SK-N-SH (cell line): ENCODE measurements at places on chromosomes 16 and 17. TPM values are rescaled to one million over a fixed set of nuclear protein-coding genes. Genes with fewer than 3 reads are reported as not detected.
A peak's percentile ranks its signal among the peaks of the same experiment; 100 is the strongest.

DNA sequence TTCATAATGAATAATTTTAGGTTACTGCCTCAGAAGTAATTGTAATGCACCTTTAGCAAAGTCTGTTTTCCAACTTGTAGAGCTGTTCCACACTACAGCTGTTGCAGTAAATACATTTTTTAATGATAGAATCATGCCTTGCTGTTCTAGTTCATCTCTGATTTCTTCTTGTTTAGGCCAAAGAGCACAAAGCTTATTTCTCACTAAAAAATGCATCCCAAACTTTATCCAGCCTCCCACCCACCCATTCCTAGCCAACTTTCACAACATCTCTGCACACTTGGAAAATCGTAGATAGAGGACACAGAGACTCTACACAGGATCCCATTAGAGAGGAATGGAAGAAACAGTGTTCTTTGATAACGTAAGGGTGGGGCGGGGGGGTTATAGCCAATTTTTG is 252.2 kb upstream of the DYNLRB2 start:
- no peak for DNase-seq

TAC4 gene
- not detected in 2 replicates for polyA plus RNA-seq

ABCC12 gene
- polyA plus RNA-seq, result not detected in 2 replicates

GRCh38 chr16:84648595-84649510 is 542 bp downstream of the KLHL36 start:
- peak; percentile 79 for DNase-seq

DNA sequence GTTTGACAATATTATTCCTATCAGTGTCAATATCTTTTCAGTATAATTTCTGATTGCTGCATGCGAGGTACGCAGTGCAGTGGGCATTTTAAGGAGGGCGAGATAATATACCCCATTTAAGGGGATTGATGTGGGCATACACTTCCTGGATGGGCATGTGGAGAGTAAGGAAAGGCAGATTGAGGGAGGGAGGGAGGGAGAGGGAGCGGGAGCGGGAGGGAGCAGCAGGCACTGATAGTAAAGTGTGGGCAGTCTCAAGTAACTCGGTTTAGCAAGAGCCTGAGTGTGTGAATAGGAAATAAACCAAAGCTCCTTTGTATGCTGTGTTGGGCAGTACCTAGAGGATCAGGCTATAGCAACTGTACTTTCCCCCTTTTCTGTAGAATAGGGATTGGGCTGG is 5.1 kb downstream of the BPTF start:
- peak; percentile 43 for DNase-seq

- no peak for DNase-seq
Measured at GRCh38 chr17:75155191-75155601, 884 bp upstream of the JPT1 start.

- no peak for DNase-seq
Measured at GRCh38 chr16:57113042-57113453, 20.7 kb downstream of the CPNE2 start.

DNA sequence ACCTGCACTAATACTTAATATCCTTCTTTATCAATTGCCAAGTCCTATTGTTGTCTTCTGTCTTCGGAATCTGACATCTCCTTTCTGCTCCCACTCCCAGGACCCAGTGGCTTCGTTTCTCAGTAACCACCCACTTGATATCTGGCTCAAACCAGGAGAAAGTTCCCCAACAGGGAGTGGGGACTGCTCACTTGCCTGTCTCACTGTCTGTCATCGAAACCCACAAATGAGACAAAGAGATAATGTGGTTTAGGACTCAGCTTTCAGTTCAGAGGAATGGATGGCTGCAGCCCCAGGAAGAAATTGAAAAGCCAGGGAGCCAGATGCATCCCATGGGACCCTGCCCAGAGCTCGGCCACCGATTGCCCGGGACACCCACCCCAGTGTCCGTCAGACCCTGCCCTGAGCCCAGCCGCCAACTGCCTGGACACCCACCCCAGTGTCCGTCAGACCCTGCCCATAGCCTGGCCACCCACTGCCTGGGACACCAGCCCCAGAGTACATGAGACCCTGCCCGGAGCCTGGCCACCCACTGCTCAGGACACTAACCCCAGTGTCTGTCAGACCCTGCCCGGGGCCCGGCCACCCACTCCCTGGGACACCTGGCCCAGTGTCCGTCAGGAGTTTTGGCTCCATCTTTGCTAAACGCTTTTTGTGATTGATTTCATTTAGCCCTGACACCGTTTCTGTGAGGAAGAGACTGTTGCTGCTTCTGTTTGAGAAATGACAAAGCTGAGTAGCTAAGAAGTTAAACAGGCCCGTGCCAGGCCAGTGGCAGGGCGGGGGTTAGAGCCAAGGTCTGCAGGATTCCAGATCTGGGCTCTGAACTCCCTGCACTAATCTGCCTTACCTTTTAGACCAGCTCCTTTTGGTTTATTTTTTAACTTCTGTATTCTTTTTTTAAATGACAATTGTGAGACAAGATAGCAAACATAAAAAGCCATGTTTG is 251.4 kb downstream of the PHKB start:
- peak; percentile 48 for DNase-seq

GRCh38 chr17:81821603-81822311 is 11.3 kb downstream of the MCRIP1 start:
- peak; percentile 82 for DNase-seq
